ENCODE measurements at places on chromosomes 2 and 18. TPM values are rescaled to one million over a fixed set of nuclear protein-coding genes. Genes with fewer than 3 reads are reported as not detected.

The TMEM178A gene
- total RNA-seq = 1.9 TPM

The UGT1A3 gene
- not detected for total RNA-seq

The FIGLA gene
- not detected for total RNA-seq

The MOGAT1 gene
- not detected for total RNA-seq

The TGFBRAP1 gene
- total RNA-seq = 49.4 TPM

The PAX3 gene
- not detected for total RNA-seq

The RPL37A gene
- total RNA-seq = 1,125 TPM

The FLACC1 gene
- 0.15 TPM for total RNA-seq

The DLX2 gene
- 0.41 TPM for total RNA-seq

The DRC1 gene
- not detected for total RNA-seq

The UGT1A4 gene
- total RNA-seq = 0.12 TPM

The CHPF gene
- 37.0 TPM for total RNA-seq

The KANSL1L gene
- 9.2 TPM for total RNA-seq

The SPATA3 gene
- not detected for total RNA-seq

The ATP8B1 gene
- total RNA-seq = 56.7 TPM

The CTIF gene
- total RNA-seq = 55.4 TPM

The LCT gene
- total RNA-seq = not detected

The AP1S3 gene
- total RNA-seq = 6.7 TPM

The C1GALT1C1L gene
- 0.47 TPM for total RNA-seq

The NEU2 gene
- total RNA-seq = not detected

The CDK15 gene
- total RNA-seq = 1.6 TPM

The ABHD1 gene
- total RNA-seq = not detected

The TBC1D8 gene
- total RNA-seq = 52.3 TPM

The NT5DC4 gene
- not detected for total RNA-seq

The NPHP1 gene
- 2.7 TPM for total RNA-seq

The ALPG gene
- not detected for total RNA-seq

The HMSD gene
- total RNA-seq = not detected

The APCDD1 gene
- 0.12 TPM for total RNA-seq

The C2orf15 gene
- 0.41 TPM for total RNA-seq

The NYAP2 gene
- total RNA-seq = not detected

The GALR1 gene
- not detected for total RNA-seq

The SUMO1 gene
- 94.7 TPM for total RNA-seq

The COLEC11 gene
- total RNA-seq = 0.29 TPM

The CCDC102B gene
- total RNA-seq = 8.2 TPM

The SLC19A3 gene
- not detected for total RNA-seq

The TCF7L1 gene
- 6.8 TPM for total RNA-seq
